ENCODE measurements at places on chromosomes 1 and 21.

- no peak for DNase-seq
Observed at GRCh38 chr1:187956975-187957374, 1128.2 kb downstream of the PLA2G4A start.

DNA sequence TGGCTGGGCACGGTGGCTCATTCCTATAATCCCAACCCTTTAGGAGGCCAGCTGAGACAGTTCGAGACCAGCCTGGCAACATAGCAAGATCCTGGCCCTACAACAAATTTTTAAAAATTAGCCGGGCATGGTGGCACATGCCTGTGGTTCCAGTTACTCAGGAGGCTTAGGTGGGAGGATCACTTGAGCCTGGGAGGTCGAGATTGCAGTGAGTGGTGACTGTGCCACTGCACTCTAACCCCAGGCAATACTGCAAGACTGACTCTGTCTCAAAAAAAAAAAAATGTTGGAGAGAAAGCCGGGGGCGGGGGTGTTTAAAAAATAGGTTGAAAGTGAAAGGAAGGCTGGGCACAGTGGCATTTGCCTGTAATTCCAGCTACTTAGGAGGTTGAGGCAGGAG, 16.5 kb downstream of the CLDN19 start:
- no peak for DNase-seq

- DNase-seq: no peak
Observed at GRCh38 chr1:199691540-199691939, 336.0 kb upstream of the NR5A2 start.

- DNase-seq: no peak
Observed at GRCh38 chr1:239169276-239169675, 217.1 kb upstream of the CHRM3 start.

GRCh38 chr1:81312272-81312754, 488.4 kb upstream of the ADGRL2 start:
- no peak for DNase-seq

DNA sequence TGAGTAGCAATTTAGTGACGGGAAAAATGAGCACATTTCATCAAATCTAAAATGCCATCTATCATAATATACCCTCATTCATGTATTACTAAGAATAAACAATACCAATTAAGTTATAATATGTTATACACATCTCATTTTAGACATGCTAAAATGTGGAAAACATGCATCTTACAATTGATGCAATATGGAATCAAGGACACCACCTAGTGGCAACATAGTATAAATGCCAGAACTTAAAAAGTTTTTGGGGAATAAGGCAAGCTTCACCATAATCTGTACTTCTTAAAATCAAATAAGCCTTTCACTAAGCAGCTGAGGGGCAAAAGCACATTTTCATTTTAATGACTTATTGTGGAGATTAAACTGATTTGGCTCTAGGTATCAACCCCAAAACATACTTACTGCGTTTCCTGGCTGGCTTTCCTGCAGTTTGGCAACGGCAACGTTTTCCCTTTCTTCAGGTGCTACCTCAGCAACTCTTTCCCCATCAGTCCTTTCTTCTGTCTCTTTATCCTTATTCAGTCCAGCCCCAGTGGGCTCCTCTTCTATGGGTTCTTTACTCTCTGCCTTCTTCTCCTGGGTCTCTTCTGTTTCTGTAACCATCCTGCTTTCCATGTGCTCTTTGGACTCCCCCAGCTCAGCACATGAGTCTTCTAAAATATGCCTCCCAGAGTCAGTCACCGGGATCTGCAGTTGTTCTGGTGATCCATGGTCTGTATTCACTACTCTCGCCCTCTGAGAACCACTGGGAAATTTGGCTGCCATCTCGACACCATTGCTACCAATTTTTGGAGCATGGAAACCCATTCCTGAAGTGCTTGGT, 11.4 kb downstream of the SDE2 start:
- no peak for DNase-seq

DNA sequence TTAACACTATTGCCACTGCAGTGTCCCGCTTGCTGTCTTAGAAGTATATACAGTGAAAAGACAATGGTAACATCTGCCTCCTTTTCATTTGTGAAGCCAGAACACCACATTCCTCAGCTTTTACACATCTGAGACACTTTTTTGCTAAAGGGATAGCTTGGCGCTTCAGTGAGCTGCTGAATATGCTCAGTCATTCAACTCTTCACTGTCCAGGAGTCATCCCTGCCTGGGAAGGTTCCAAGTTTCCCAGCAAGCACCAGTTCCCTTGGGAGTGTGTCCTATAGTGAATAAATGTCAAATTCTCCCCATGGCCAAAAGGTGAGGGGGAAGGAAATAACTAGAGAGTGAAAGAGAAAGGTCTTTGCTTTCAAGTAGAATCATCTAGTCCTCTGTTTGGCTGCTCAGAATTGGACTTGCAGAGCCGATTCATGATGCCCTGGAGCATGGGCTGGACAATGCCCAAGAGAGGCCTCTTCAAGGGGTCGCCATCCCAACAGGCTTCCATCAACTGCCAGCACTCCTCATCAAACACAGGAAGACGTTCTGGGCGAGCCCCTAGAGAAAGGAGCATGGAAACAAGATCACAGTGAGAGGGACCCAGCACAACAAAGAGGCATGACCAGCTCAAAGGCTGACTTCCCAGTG, 25.5 kb upstream of the RBBP5 start:
- DNase-seq: no peak

DNA sequence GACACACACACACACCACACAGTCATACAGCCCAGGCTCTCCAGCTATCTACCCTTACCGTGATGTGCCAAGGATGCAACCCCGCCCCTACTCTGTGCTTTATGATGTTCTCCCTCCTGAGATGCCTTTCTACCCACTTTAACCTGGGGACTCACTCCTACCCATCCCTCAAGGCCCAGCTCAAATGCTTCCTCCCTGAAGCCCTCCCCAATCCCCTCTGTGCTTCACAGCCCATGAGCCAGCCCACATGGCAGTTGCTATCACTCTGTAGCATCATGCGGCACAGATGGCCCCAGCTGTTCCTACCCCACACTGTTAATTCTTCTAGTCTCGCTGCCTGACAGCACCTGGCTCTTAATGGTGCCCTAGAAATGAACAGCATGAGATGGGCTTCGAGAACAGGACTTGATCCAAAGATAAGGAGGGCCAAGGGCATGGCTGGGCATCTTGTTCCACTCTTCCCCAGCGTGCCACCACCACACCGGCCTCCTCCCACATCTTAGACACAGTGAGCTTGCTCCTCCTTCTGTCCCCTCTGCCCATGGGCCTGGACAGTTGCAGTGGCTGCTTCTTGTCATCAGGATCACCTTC, 109.8 kb downstream of the GLIS1 start:
- no peak for DNase-seq

GRCh38 chr1:35876988-35877387, 6.0 kb upstream of the AGO1 start:
- no peak for DNase-seq

DNA sequence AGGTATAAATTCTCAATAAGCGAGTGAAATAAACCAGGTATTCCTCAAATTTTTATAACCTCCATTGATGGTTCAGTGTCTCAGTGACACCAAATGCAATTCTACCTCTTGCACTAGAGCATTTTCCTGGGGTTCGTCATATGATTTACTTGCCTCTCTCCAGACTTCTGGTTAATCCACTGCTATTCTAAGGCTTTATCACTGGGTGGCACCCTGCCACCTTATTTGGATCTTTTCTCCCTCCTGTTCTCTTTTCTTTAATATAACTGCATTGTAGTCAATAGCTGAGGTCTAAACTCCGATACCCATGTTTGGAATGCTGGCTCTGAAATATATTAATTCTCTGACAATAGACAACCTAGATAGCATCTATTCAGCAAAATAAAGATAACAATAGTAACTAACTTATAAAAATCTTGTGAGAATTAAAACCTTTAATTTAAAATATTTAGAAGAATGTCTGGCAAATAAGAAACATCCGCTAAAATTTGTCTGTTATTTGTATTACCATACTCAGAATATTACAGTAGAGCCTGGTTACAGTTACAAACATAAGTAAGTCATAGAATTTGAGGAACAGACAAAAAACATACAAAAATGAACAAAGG, 436.4 kb downstream of the PLA2G4A start:
- DNase-seq: peak; percentile 63

- no peak for DNase-seq
Observed at GRCh38 chr1:178572604-178573003, 59.7 kb downstream of the TEX35 start.

DNA sequence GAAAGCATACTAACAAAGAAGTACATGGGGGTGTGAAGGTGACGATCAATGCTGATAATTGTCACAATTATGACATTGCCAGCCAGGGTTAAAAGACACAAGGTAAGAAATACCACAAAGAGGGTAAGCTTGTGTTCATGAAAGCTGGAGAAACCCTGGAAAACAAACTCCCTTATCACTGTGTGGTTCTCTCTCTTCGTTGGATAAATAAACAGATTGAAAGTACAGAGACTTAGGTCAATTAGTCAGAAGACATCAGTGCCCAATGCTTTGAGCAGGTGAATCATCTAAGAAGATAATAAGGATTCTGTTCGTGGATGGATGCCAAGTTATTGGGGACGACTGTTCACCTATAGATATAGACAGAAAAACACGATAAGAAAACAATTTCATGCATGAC, 22.4 kb upstream of the FCER1A start:
- no peak for DNase-seq

DNA sequence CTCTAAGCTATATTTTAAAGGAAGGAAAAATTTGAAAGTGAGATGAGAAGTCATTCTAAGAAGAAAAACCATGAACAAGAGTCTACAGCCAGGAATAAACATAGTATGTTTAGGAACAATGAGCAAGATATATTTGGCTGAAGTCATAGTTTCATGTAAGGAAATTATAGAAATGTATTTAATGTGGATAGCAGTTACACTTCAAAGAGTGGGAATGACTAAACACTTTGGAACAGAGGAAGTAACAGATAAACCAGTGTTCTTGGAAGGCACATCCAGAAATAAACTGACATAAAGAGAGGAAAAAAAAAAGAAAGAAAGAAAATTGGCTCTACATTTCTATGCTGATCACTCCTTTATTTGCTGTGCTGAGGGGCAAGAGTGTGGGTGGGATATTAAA, 18.0 kb downstream of the C8A start:
- DNase-seq: no peak

DNA sequence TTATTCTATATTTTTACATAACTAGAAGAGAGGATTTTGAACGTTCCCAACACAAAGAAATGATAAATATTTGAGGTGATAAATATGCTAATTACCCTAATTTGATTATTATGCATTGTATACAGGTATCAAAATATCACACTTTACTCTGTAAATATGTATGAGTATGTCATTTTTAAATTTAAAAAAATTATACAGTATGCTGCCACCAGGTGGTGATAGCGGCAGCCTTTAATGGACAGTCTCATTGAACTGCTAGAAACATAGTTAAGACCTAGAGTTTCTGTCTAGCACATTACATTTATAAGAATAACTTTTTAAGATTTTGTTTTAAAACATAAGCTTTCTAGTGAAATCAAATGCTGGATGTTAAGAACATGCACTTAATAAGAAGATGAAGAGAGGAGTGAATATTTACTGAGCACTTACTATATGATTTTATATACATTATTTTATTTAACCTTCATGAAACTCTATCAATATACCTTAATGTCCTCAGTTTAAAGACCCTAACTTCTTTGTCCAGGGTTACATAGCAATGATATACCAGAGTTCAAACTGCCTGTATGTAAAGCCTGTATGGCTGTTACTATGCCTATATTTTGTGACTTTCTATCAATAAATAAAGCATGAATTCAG, 207.1 kb downstream of the NUF2 start:
- DNase-seq: no peak

DNA sequence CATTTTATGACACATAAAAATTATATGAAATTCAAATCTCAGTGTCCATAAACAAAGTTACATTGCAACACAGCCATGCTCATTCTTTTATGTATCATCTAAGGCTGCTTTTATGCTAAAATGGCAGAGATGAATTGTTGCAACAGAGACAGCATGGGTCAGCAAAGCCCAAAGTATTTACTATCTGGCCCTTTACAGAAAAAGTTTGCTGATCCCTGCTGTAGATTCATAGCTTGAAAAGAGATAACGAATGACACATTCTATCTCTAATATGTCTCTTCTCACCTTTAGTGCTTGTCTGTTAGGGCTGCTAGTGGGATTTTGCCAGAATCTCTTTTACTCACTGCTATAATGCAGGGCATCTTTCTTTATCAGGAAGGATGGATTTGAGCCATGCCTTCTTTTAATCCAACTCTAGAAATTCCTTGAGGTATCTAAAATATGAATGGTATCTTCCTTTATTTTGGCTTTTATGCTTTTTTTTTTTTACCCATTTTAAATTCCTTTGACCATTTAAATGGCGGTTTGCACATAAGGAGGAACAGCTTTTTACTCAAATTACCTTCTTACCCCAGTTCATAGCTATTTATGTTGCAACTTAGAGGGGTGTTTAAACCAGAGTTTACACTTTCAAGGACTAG, 598.2 kb downstream of the PLPP3 start:
- DNase-seq: no peak

GRCh38 chr1:115183158-115183557, 93.9 kb upstream of the TSPAN2 start:
- DNase-seq: no peak

GRCh38 chr1:145874646-145875045, 11.0 kb downstream of the ANKRD35 start:
- no peak for DNase-seq

DNA sequence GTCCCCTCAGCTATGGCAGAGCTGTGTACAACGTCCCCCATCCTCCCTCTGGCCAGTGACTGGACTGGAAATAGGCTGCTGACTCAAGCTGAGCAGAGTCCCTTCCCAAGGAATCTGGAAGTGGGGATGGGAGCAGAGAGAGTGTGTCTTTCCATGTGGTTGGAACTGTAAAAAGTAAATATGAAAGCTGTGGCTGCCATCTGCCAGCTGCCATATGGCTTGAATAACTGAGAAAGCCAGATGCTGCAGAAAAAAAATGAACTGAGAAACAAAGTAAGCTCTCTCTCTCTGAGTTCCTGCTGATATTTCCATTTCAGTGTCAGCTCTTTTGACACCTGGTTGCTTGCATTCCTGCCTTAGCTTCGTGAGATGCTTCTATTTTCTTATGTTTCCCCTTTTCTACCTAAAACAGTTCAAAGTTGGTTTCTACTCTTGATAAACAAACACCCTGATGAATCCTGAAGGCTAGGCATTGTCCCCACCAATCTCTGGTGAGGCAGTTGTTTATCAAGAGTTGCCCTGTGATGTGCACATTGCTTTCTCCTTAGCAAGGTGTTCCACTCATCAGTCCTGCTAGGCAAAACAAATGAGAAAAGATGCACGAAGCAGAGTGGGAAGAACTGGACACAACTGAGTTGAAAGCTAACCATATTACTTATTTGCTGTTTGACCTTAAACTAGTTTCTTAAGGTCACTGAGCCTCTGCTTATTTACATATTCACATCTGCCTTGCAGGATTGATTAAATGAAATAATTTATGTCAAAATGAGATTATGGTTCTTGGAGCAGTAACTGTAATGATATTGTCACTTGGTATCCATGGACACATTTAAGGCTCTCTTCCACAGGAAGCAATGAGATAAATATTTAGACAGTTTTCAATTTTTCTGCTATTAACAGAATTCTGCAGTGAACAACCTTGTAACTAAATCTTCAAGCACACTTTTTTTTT, 16.6 kb upstream of the DR1 start:
- peak; percentile 37 for DNase-seq
